Mesendoderm (in vitro differentiated cells): ENCODE measurements at places on chromosomes 13 and 19.

DNA sequence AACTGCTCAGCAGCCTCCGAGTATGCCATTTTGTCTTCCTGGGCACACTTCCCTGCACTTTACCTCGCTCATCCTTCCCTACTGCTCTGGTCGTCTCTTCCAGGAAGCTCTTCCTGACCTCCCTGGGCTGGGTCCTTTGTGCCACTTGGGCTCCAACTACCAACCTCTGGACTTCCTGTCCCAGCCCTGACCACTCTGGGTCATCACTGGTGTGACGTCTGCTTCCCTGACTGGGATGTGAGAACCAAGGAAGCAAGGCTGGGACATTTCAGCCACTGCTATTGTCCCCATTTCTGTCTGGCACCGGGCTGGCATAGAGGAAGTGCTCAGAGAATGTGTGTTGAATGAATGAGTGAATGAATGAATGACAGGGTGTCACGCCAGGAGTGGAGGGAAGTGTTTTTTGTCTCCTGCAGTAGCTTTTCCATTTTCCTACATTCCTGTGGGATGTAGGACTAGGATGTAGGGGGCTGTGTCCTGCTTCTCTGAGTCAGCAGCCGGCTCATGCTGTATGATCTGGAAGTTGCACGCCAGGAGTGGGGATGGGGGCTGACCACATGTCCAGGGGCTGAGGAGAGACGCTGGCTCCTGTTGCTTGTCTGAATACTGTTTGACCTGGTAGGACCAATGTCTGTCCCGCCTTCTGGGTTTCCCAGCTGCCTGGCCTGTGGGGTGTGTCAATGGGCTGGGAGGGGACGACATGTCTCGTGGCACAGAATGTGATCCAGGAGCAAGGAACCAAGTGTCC, 14.7 kb downstream of the NOVA2 start:
- no peak for DNase-seq

GRCh38 chr19:58350001-58350861, 3.1 kb downstream of the A1BG start:
- no peak for DNase-seq

DNA sequence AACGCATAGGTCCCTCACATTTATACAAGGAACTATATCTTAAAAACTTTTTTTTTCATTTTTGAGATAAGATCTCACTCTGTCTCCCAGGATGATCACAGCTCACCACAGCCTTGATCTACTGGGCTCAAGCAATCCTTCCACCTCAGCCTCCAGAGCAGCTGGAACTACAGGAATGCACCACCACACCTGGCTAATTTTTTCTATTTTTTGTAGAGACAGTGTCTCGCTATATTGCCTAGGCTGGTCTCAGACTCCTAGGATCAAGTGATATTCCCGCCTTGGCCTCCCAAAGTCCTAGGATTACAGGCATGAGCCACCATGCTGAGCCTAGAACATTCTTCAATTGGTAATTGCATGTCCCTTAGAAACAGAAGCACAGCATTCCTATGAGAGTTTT, 41.7 kb downstream of the RCBTB1 start:
- DNase-seq = no peak

- DNase-seq = peak; percentile 46
Measured at GRCh38 chr13:31012655-31013024, 80.2 kb downstream of the TEX26 start.

DNA sequence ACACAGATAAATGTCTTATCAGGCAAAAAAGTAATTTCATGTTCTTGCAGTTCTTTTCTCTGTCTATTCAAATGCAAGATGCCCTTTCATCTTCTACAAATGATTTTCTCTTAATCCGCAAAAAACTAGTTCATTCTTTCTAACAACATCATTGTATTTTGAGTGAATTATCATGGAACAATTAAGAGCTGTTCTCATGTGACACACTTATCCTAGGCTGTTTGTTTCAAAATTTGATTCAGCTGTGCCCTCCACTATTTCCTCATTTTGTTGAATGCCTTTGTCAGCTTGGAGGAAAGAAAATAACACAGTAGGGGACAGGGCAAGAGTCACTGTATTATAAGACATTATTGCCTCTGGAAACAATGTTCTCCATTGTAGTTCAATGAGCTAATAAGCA, 396.9 kb downstream of the KCTD12 start:
- no peak for DNase-seq

DNA sequence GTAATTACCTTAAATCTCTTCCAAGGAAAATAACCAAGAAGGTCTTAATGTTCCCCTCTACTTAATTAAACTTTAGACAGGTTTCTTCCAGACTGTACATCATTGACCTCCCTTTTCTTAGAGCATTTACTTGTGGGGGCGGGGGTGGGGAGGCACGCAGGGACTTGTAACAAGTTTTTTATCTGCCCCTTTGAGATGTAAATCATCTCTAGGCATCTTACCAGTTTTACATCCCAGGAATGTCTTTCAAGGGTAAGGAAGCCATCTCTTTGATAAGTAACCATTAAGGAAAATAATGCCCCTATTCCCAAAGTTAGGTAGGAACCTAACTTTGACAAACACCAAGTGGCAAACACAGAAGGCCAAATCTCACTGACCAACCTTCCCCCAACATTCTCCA, 528.6 kb downstream of the SUCLA2 start:
- DNase-seq = peak; percentile 46

DNA sequence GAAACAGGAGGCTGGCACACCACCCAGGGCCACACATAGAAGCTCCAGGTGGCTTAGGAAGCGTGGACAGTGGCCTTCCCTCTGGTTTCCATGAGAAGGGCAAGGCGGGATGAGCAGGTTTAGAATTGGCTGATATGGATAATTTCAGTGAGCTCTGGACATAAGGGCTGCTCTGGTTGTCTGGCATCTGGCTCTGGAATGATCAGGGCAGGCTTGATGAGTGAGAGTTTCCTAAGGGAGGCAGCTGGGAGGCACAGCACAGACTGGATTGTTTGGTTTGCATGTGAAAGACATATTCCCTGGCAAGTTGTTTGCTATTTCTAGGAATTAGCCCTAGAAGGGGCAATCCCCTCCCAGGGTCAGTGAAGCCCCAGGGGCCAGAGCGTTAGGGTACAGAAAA, 129.5 kb downstream of the ATP8A2 start:
- no peak for DNase-seq

DNA sequence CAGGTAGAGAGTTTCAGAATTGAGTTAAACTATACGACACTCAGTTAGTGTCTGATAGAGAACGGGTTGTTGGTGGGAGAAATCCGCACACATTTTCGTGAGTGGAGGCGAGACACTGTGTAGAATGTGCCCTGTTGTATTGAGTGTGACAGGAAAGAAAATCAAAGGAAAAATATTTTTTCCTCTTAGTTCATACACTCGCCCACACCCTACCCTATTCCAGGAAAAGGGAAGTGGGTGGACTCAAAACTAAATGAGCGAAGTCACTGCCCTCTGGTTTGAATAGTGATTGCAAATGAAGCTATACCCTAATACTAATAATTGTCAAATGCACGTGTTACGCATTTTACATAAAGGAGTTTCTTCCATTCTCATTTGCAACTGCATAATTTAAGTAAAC, 2.0 kb downstream of the ZNF347 start:
- DNase-seq = no peak

DNA sequence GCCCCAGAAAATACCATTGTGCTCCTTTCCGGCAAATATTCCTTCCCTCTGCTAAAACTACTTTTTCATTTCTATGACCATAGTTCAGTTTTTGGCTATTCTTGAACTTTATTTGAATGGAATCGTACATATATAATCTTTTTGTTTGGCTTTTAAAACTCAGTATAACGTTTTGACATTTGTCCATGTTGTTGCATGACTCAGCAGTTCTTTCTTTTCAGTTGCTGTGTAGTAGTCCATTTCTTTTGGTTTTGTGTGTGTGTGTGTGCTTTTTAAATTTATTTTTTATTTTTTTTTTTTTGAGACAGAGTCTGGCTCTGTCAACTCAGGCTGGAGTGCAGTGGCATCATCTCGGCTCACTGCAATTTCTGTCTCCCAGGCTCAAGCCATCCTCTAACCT, 35.0 kb downstream of the ITM2B start:
- no peak for DNase-seq

GRCh38 chr13:111202745-111203144, 87.6 kb downstream of the ARHGEF7 start:
- peak; percentile 82 for DNase-seq

DNA sequence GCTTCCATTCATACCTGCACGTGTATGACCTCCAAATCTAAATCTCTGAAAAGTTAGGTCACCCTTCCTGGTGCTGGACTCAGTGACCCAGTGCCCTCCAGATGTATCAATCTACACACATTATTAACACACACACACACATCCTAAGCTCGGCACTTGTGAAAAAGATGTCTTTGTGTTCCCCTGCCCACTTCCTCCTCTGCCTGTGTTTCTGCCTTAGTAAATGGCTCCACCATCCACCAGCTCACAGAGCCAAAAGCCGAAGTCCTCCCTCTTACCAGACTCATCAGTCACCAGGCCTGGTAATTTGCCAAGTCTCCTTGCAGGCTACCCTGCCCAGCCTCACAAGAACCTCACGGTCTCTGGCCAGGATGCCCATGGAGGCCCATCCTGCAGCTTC, 131.5 kb downstream of the SHISA2 start:
- DNase-seq = no peak

GRCh38 chr19:39701291-39701690, 3.0 kb upstream of the LGALS14 start:
- no peak for DNase-seq

DNA sequence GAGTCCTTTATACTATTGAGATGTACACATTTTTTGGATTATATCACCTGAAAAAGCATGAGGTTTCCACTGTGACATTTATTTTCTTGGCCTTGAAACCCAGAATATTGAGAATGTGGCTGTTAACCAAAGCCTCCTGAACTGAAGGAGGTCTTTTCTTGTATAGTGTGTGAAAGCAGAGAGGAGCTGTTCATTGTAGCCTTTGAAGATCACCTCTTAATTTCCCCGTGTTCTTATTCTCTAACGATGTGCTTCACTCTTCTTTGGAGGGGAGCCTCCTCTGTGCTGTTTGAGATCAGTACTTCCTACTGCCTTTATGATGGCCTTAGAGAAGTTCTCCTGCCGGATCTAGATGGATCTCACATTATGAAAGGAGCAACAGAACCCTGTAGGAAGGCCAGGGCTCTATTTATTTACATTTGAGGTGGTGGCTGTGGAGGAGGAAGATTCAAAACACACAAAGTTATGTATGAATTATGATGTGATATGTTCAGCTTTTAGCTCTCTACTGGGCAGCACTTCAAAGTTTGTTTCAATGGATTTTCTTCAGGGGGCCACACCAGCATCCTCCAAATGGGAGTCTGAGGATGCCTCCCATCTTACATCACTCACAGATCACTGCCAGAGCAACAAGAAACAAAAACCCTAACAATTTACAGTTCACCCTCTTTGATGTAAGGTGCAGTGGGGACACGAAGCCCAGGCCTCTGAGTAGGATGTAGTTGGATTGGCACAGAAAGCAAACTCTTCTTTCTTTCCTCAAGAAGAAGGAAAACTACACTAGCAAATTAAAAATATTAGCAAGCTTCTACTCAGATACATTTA, 322.3 kb downstream of the DLEU7 start:
- DNase-seq = no peak

- DNase-seq = peak; percentile 75
Measured at GRCh38 chr13:21670006-21670882, 629 bp upstream of the FGF9 start.

GRCh38 chr13:43815204-43815603, 28.4 kb upstream of the ENOX1 start:
- DNase-seq = peak; percentile 64

DNA sequence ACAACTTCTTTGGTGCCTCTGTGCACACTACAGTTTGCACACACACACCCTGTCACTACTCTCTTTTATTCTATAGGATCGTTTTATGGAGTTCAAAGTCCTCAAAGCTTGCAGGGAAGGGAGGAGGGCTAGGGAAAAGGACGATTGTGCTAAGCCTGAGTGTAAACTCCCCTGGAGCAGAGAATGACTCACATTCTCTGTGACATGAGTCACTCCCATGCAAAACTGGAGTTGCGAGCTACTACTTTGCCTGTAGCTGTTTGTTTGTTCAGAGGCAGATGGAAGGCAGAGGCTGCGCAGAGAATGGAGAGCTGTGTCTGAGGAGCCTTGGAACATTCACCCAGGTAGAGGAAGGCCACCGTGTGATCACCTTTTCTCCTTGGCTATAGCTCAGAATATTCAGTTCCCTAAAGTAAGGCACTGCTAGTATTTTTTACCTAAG, 80.5 kb upstream of the MBNL2 start:
- DNase-seq = peak; percentile 97

DNA sequence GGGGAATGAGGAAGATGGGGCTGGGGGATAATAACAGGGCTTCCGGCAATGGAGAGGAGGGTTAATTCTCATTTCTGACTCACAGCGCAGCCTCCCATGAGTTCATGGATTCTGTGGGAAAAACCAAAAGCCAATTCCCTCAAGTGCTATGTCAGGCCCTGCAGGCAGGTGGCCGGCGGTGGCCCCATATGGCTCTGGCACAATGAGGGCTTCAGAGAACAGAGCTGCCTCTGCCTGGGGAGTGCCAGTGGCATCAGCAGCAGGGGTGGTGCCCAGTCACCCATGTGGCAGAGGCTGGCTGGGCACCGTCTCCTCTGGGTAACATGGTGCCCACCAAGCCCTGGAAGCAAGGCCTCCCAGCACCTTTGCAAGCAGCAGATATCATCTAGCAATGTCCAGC, 69.1 kb downstream of the ALOX5AP start:
- no peak for DNase-seq

- DNase-seq = peak; percentile 60
Measured at GRCh38 chr19:55440411-55441105, 2.5 kb downstream of the SHISA7 start.

DNA sequence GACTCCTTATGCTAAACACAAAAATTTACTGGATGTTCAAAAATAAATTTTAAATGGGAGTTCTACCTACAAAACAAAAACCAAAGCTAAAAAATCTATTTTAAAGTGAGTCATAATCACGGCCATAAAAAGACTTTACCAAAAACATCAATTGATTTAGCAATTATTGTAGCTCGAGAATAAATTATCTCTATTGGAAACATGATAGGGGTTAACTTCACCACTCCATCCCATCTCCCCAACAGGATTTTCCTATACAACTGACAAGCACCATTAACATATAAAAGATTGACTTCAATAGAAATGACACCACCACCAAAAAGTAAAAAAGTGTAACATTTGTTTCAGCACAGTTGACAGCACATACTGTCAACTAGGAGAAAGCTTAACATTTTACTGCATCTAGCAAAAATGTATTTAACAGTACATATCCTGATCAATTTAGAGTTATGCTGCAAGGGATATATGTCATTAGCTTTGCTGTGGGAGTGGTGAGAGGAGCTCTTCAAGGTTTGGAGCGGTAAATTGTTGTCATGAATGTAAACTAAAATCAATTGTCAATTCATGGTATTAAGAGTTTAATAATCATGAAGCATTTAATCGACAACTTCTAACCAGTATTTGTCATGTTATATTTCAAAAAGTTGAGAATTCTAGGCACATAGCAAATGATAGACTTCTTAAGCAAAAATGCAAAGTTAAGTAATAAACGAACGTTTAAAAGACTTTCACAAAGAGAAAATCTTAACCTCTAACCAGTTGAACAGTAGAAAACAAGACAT, 3.8 kb downstream of the UBL3 start:
- no peak for DNase-seq

DNA sequence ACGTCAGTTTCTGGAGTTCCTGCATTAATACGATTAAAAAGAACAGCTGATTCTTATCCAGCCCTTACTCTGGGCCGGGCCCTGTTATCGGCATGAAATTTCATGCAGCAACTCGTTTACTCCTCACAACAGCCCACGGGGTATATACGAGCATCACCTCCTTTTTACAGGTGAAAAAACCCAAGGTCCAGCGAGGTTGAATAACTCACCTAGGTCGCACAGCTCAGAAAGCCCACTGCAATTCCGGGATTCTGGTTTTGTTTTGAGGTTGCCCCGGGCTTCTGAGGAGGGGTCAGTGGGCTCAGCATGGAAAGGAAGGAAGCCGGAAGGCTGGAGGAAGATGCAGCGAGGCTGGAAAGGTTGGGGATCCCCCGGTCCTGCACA, 577 bp upstream of the ACP7 start:
- no peak for DNase-seq
